SK-N-SH (cell line): ENCODE measurements at places on chromosomes 3 and 15.
A peak's percentile ranks its signal among the peaks of the same experiment; 100 is the strongest.

GRCh38 chr3:172244011-172244410 lies 204.2 kb downstream of the GHSR start:
- DNase-seq: no peak

- no peak for DNase-seq
These were observed 129.4 kb downstream of the VGLL4 start for GRCh38 chr3:11514191-11514821.

- peak; percentile 56 for DNase-seq
These were observed 31.8 kb upstream of the MYZAP start for GRCh38 chr15:57559875-57560274.

DNA sequence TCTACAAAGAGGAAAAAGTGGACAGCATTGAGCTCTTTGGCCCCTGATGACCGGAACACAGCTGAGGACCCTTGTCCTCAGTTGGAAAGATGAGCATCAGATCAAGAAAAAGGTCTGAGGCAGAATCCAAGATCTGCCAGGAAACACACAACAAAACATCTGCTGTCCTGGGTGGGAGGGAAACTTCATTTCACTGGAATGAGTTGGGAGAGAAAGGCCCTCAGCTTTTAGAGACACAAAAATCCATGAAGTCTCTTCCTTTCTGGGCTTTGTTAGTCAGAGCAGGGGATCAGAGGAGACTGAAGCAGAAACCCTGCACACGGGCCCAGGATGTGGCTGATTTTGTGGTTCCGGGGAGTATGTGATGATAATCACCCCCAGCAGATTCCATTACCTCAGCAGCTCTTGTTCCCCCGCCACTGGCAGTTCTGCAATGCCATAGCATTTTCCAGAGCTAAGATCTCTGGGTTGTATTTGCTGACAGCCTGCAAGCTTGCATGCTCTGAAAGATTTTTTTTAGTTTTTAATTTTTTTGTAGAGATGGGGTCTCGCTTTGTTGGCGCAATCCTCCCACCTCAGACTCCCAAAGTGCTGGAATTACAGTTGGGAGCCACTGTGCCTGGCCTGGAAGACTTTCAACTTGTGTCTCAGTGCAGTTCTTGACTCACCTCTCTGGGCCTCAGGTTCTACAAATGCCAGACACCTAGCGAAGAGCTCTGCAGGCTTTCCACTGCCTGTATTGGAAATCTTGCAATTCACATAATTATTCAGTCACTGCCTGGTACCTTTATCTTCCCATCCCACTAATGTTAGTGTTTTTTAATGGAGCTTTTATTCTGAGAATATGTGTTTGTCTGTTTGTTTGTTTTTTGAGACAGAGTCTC lies 5.8 kb upstream of the TATDN2 start:
- no peak for DNase-seq

GRCh38 chr15:52559022-52559421 lies 9.8 kb downstream of the ARPP19 start:
- DNase-seq: no peak
